ACHN (cell line): ENCODE measurements at places on chromosomes 13 and 19.

DNA sequence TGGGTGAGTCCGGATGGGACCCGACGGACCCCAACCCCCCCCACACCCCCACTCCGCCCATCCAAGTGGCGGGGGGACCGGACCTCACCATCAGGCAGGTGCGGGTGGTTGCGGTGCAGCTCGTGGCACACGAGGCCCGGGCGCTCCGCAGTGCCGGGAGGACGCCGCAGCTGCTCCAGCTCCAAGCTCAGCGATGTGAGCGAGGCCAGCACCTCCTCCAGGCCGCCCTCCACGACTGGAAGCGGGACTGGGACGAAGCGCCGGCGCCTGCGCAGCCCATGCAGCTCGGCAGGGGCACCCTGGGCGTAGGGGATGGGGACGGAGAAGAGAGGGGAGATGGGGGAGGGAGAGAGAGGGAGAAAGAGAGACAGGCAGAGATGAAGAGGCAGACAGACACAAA, 30.1 kb upstream of the OLFM2 start:
- DNase-seq = no peak

DNA sequence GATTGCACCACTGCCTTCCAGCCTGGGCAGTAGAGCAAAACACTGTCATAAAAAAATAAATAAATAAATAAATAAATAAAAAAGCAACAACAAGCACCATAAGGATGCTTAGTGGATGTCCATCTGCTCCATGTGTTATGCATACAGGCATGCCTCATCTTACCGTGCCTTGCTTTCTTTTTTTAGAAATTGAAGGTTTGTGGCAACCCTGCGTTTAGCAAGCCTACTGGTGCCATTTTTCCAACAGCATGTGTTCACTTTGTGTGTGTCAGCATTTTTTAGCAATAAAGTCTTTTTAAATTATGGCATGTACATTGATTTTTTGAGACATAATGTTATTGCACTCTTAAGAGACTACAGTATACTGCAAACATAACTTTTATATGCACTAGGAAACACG, 68.3 kb downstream of the PEPD start:
- DNase-seq = no peak

GRCh38 chr19:34825212-34825611, 52.2 kb upstream of the ZNF599 start:
- DNase-seq = no peak

GRCh38 chr19:38665950-38666662, 18.7 kb downstream of the ACTN4 start:
- DNase-seq = no peak

GRCh38 chr19:2540646-2541454, 64.9 kb downstream of the GADD45B start:
- peak; percentile 97 for DNase-seq

GRCh38 chr19:46180701-46181387, 32.8 kb downstream of the IGFL2 start:
- peak; percentile 54 for DNase-seq

- DNase-seq = no peak
Measured at GRCh38 chr19:16867211-16867610, 21.6 kb upstream of the F2RL3 start.

GRCh38 chr19:12967907-12968306, 1.5 kb upstream of the DAND5 start:
- no peak for DNase-seq

- DNase-seq = no peak
Measured at GRCh38 chr13:42883142-42883541, 101.8 kb downstream of the FAM216B start.

DNA sequence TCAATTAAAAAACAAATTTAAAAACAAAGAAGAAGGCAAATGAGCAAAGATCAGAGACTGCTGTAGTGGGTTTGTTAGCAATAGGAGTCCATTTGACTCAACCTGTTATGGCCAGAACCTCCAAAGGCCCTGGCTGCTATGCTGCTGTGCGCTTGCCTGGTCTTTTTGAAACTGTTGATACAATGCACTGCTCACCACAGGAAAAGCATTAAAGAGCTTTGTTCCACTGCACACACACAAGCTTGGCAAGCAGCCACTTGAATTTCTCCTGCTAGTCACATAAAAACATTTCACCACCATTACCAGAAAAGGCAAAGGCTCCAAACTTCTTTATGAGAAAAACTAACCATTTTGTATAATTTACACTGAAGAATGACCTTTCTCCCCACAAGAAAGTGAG, 132.2 kb downstream of the FREM2 start:
- no peak for DNase-seq

DNA sequence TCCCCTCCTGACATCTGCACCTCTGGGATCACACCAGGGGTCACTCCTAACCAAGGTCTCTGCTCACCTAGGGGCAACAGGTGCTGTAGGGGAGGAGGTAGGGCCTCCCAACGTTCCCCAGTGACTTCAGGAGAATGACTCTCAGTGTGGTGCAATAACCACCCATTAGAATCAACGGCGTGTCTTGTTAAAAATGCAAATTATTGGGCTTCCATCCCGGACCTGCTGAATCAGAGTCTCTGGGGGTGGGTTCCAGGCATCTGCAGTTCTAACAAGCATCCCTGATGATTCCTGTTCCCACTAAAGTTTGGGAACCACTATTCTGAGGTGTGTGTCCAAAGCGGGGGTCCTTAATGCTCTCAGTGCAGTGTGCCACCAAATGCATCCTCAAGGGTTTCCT, 84.6 kb downstream of the CRYL1 start:
- no peak for DNase-seq

- peak; percentile 32 for DNase-seq
Measured at GRCh38 chr13:45120967-45121831, 889 bp downstream of the GTF2F2 start.

DNA sequence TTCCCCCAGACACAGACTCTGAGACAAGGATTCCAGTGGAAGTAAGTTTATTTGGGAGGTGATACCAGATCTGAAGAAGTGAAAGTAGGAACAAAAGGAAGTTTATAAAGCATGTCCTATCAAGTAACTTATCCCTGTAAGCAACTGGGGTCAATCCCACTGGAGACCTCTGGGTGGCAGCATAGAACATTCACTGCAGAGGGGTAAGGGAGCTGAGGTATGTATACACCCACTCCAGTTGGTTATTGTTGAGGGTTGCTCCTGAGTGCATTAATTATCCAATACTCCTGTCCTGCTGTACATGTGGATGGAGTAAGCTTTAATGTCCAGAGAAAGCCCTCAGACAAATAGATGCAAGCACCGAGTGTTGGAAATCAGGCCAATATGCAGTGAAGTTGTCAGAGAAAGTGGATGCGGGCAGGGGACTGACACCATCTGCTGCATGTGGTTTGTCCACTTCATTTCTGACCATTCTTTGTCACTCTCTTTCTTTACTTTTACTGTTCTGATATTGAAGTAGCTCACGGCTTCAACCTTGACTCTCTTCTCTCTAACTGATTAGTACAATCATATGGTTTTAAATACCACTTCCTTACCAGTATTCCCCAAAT, 46.7 kb downstream of the NOTCH3 start:
- DNase-seq = peak; percentile 42

DNA sequence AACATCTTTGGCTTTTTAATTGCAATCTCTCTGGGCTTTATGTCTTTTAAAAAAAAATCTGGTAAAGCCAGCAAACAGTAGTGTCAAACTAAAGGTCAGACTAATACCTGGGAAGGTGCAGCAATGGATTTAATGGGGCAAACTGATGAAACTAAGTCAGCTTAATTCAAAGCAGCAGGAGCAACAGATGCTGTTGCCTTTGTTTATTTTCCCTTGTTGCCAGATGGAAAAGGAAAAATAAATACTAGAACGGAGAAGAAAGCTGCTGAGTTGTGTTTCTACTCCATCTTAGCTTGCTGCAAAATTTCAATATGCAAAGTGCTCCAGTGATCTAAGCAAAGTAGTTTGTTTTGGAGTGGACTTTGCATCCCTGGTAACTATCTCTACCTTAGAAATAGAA, 1097.8 kb downstream of the PCDH17 start:
- DNase-seq = no peak

GRCh38 chr19:19774354-19775033, 41.6 kb upstream of the ZNF14 start:
- DNase-seq = no peak

- DNase-seq = no peak
Measured at GRCh38 chr19:51323481-51324166, 12.2 kb downstream of the IGLON5 start.

- no peak for DNase-seq
Measured at GRCh38 chr19:647566-648284, 8.0 kb downstream of the FGF22 start.

DNA sequence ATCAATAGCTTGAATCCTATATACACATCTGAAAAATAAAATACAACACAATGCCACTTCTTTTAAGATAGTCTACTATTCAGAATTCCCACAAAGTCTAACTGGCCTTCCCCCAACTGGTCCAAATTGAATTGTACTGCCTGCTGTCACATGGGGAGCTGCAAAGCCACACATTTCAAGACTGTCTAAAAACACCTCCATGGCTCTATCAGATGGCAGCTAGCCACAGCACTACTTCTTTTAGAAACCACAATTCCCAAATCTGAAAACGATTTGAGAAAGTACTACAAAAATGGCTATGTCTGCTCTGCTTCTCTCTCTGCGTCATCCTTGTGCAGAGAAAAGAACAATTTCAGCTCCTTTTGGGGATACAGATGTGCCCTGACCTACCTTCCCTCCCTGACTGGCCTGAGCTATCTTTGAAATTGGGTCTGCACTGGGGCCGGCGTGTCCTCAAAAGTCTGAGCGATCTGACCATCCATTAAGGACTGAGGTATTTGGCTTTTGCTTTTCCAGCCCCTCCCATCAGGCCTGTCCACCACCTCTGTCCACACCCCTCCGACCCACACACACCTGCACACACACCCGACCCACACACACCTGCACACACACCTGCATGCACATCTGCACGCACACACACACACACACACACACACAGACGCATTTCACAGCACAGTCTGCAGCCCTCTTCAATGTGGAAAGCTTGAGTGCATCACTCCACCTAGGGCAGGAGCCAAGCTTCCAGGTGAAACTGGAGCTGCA, 68.6 kb upstream of the IPO5 start:
- no peak for DNase-seq

DNA sequence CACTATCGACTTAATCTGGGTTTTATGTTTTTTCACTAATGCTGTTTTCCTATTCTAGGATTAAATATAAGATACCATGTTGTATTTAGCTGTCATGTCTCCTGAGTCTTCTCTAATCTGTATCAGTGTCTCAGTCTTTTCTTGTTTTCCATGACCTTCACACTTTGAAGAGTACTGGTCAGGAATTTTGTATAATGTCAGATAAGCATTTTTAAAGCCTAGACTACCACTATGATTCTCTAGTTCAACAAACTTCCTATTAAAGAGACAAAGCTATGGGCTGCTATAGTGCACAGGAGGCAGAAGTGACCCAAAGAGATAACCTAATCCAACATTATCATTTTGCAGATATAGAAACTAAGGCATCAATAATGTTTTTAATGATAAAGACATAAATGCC, 63.0 kb upstream of the ZDHHC20 start:
- DNase-seq = no peak

DNA sequence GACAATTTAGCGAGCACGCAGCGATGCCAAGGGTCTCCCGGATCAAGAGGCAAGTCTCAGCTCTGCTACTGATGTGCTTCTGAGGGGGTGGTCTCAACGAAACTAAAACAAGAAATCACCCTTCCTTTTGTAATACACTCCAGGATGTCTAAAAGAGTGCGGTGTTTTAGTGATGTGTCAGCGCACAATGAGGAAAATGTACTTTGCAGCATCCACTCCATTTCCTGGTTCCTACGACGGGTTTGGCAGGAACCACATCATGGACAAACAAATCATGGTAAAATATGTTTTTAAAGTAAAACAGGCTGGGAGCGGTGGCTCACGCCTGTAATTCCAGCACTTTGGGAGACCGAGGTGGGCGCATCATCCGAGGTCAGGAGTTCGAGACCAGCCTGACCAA, 154.0 kb upstream of the TSC22D1 start:
- no peak for DNase-seq

DNA sequence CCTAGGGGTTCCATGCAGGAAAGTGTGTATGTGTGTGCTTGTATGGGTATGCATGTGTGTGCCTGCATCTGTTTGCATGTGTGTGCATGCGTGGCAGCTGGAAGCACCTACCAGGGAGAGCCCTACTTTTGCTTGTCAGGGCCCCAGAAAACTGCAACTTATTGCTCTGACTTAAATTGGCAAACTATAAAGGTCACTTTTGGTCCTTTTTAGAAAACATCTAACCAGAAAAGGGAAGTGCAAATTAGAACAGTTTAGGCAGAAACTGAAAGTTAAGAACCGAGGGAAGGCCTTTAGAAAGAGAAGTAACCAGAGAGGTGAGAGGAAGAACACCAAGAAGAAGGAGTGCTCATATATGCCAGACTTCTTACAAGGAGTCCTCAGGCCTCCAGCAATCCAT, 32.5 kb downstream of the DLEU7 start:
- DNase-seq = no peak

- no peak for DNase-seq
Measured at GRCh38 chr13:95896301-95896700, 156.9 kb downstream of the UGGT2 start.

DNA sequence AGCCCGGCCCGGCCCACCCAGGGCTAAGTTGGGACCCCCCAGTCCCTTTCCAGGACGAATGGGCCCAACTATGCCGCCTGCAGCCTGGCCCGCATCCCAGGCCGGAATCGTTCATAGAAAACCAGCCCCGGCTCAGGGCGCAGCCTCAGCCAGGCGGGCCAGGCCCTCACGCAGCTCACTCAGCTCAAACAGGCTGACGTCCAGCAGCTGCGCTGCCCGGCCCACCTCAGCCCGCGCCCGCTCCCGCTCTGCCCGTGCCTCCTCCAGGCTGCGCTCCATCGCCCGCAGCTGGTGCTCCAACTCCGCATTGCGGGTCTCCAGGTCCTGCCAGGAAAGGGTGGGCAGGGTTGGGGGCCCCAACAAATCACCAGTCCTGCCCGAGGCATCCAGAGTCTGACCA, 9.8 kb downstream of the DDX49 start:
- DNase-seq = no peak

DNA sequence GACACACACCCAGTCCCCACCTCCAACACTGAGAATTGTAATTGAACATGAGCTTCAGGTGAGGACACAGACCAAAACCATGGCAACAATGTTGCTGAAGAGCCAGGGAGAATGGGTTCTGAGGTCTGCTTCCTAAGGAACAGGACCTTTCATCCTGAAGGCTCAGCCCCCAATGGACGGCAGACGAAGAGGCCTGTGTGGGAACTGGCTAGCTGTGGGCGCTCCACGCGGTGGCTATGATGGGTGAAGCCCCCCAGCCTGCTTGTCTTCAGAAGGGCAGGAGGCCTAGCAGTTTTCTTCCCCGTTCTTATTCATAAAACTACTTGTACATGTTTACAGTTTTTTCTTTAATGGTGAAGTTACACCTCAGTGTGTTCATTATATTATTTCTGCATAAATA, 136.1 kb upstream of the SPACA7 start:
- no peak for DNase-seq

GRCh38 chr13:77896977-77897376, 21.7 kb downstream of the EDNRB start:
- DNase-seq = no peak

- DNase-seq = no peak
Measured at GRCh38 chr13:44422755-44423643, 49.4 kb downstream of the SERP2 start.

GRCh38 chr19:49590071-49590970, 661 bp upstream of the PRR12 start:
- peak; percentile 95 for DNase-seq
